GM23248 (cell line): ENCODE measurements at places on chromosomes 12 and 14. TPM values are rescaled to one million over a fixed set of nuclear protein-coding genes. Genes with fewer than 3 reads are reported as not detected.

DNA sequence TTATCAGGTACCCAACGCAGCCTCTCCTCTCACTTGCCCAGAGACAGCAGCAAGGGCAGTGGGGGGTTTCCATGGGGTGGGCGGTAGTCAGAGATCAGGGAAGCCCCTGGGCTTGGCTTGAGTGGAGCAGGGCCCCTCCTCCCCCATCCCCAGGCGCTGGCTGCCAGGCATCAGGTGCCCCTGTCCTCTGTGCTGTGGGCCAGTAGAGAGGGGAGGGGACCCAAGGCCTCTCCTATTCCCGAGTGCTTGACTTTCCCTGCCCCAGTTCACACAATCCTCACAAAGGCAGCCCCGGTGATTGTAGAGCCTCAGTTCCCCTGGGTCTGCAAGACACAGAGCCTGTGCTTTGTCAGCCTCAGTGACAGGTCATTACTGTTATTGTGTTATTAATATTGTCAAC is 57.7 kb downstream of the MVK start:
- DNase-seq: no peak

The ADAMTS20 gene
- not detected in 2 replicates for total RNA-seq

- peak; percentile 72 for DNase-seq
Observed at GRCh38 chr14:20662968-20663732, 21.2 kb upstream of the RNASE4 start.

- DNase-seq: no peak
Observed at GRCh38 chr12:30180602-30181001, 396.9 kb upstream of the TMTC1 start.

DNA sequence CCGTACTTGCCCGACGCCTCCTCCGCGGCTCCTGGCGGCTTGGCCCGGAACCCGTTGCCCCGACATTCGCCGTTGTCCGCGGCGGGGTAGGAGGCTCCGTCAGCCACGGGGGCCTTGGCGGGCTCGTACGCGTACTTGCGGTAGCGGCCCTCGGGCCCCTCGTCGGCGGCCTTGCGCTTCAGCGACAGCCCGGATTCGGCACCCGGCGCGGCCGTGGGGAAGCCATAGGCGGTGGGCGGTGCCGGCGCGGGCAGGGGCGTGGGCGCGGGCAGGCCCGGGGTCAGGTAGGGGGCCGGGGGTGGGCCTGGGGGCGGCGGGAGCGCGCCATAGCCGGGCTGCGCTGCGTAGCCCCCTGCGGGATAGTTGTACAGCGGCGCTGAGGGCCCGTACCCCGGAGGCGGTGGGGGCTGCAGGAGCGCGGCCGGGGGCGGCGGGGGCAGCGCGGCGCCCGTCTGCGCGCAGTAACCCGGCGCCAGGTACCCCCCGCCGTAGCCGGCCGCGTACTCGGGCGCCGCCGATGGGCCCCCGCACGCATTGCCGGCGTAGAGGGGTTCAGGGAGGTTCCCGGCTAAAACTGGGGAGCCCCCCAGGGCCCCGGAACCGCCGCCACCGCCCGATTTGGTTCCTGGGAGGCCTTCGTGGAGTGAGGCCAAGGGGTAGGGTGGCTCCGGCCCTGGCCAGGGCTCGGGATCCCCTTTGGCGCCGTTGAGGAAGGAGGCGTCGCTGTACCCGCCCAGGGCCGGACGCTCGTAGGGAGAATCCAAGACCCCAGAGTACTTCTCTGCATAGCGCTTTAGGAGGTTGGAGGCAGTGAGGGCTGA is 26.9 kb downstream of the FIGNL2 start:
- peak; percentile 63 for DNase-seq
